ENCODE measurements at places on chromosomes 5 and 9. TPM values are rescaled to one million over a fixed set of nuclear protein-coding genes. Genes with fewer than 3 reads are reported as not detected.

The CBY3 gene
- total RNA-seq, result not detected

The DNAJB5 gene
- total RNA-seq, result 57.1 TPM

GRCh38 chr5:82526540-82526939 is 248.4 kb upstream of the RPS23 start:
- DNase-seq, result no peak

- DNase-seq, result no peak
Observed at GRCh38 chr9:107789001-107789700, 299.6 kb upstream of the KLF4 start.

DNA sequence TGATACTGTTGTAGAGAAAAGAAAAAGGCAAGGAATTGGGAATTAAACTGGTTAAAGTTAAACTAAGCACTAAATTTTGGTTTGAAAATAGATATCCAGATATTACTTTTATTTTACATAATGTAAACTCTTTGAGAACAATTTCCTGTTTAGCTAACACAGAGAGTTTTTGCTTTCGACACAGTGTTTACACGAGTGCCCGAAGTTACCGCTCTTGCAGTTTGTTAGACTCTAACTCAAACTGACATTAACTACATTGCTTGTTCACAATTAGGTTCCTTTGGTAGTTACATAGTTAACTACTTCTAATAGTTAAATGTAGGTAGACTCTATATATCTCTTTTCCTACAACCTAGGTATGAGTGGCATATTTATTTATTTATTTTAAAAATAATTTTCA is 117.1 kb upstream of the CHD1 start:
- no peak for DNase-seq

- no peak for DNase-seq
Observed at GRCh38 chr5:159746707-159747106, 169.6 kb upstream of the ADRA1B start.

The PLAC8L1 gene
- 0.82 TPM for total RNA-seq

GRCh38 chr9:128629852-128630545 is 26.6 kb downstream of the DYNC2I2 start:
- DNase-seq, result no peak

The ERCC8 gene
- total RNA-seq, result 31.8 TPM

GRCh38 chr5:40452874-40453624 is 226.7 kb upstream of the PTGER4 start:
- no peak for DNase-seq

DNA sequence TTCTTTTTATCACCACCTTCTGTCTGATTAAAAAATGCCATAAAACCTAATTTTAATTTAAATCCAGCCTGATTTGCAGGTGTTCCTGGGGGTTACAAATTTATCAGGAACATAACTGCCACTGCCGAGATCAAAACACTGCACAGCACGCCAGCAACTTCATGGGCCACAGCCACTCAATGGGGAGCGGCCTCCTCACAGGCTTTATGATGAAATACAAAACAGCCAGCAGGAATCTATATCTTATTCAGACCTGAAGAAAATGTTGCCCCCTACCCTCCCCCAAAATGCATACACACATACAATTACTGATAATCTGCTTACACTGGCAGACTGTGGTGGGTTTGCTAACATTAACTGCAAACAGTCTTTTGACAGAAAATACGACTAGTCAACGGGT is 151.7 kb upstream of the POU5F2 start:
- no peak for DNase-seq

GRCh38 chr5:41637869-41638268 is 127.5 kb upstream of the PLCXD3 start:
- DNase-seq, result no peak

GRCh38 chr5:116388564-116389258 is 185.9 kb downstream of the SEMA6A start:
- no peak for DNase-seq

The ECM2 gene
- 3.3 TPM for total RNA-seq

- DNase-seq, result no peak
Observed at GRCh38 chr5:107388141-107388861, 282.4 kb downstream of the EFNA5 start.

- no peak for DNase-seq
Observed at GRCh38 chr5:175146733-175147132, 297.2 kb downstream of the DRD1 start.

The PCDHGB1 gene
- 6.1 TPM for total RNA-seq

- DNase-seq, result no peak
Observed at GRCh38 chr9:130601100-130601499, 21.7 kb downstream of the FUBP3 start.

The TRPM3 gene
- total RNA-seq, result 18.8 TPM

GRCh38 chr5:7772141-7772540 is 78.8 kb downstream of the CFAP90 start:
- DNase-seq, result no peak

DNA sequence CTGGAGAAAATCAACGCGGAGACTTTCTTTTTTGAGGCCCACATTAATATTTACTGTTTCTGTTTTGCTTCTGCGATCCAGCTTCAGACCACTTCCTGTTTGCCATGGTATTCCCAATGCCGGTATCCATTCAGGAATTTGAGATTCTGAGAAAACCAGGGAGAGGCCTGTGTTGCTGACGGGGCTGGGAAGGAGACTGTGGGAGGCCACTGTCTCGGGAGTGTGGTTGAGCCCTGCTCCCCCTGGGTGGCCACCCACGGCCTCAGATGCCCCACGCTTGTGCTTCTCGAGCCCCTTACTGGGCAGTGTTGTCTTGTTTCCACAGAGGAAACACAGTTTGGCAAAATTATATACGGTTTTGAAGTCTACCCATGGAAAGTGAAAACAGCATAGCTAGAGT is 403.6 kb upstream of the IRX2 start:
- no peak for DNase-seq

GRCh38 chr9:137006116-137007003 is 10.0 kb upstream of the CLIC3 start:
- no peak for DNase-seq

DNA sequence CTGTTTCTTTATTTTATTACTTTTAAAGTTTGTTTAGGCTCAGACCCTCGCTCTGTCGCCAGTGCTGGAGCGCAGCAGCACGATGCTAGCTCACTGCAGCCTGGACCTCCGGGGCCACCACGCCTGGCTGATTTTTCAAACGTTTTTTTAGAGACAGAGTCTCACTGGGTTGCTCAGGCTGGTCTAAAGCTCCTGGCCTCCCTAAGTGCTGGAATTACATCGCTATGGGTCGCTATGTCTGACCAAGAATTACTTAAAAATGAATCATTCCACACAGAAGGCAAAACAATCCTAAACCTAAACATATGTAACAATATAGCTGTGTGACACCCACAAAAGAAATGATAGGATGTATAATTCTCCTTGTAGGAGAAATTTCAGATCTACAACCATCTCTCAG is 86.9 kb upstream of the SIMC1 start:
- DNase-seq, result no peak

- DNase-seq, result no peak
Observed at GRCh38 chr5:57937025-57937424, 454.4 kb upstream of the ACTBL2 start.

DNA sequence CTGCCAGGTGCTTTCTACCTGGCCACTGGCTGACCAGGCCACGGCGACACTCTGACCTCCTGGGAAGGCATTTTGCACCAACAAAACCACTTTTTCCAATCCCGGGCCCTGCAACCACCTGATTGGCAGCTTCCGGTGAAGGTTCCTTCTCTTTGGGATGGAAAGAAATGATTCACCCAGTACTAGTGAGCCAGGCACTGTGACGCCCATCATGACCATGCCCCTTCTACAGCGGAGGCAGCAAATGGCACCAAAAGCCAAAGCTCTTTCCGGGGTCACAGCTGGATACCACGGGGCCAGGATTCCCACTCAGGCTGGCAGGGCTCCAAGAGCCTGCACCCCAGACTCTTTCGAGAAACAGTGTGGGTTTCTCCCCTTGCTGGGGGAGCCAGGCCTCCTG is 4.7 kb downstream of the NOTCH1 start:
- DNase-seq, result no peak

GRCh38 chr5:43859309-43859708 is 256.3 kb downstream of the NNT start:
- no peak for DNase-seq

The CFAP90 gene
- 4.5 TPM for total RNA-seq

The LYRM7 gene
- total RNA-seq, result 30.2 TPM

GRCh38 chr5:75622564-75622963 is 11.3 kb downstream of the ANKDD1B start:
- DNase-seq, result no peak

DNA sequence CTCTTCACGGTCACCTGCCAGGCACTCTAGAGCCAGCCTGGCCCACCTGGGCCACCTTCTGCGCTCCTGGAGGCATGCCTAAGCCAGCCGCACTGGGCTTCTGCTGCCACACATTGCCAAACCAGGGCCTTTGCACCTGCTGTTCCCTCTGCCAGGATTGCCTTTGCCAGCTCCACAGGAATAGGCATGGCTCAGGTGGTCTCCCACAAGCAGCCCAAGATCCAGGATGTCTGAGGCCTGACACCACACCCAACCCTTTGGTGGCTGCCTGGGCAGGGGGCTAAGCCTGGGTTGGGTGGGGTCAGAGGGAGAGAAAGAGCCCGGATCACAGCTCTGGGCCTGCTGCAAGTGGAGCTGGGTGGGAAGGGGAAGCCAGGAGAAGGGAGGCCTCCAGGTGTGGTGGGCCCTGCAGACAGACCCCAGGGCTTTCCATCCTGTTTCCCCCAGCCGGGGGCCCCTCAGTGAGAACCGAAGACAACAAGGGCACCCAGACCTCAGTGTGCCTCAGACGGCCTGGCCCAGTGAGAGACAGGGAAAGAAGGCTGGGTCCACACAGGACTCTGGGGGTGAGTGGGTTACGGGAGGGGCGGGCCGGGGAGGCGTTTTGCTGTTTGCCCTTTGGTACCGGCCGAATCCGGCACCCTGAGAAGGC is 672 bp upstream of the SUSD3 start:
- DNase-seq, result no peak

GRCh38 chr5:27845248-27845647 is 806.9 kb upstream of the CDH9 start:
- DNase-seq, result no peak

The SPATA31C1 gene
- total RNA-seq, result not detected

The CCL19 gene
- not detected for total RNA-seq

DNA sequence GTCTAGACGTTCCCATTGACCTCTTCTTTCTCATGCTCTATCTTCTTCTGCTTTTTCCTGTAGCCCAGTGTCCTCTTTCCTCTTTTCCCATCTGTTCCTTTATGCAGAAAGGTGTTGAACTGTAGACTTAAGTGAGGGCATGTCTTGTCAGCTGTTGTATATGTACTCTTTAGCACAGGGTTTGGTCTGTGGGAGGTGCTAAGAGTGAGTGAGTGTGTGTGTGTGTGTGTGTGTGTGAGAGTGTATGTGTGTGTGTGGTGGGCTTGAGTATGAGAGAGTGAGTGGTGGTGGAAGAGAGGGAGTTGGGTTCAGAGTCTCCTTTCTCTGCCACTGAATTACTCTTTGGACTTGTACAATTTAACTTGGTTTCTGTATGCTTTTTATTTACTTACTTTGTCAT is 10.3 kb upstream of the ROPN1L start:
- DNase-seq, result no peak

DNA sequence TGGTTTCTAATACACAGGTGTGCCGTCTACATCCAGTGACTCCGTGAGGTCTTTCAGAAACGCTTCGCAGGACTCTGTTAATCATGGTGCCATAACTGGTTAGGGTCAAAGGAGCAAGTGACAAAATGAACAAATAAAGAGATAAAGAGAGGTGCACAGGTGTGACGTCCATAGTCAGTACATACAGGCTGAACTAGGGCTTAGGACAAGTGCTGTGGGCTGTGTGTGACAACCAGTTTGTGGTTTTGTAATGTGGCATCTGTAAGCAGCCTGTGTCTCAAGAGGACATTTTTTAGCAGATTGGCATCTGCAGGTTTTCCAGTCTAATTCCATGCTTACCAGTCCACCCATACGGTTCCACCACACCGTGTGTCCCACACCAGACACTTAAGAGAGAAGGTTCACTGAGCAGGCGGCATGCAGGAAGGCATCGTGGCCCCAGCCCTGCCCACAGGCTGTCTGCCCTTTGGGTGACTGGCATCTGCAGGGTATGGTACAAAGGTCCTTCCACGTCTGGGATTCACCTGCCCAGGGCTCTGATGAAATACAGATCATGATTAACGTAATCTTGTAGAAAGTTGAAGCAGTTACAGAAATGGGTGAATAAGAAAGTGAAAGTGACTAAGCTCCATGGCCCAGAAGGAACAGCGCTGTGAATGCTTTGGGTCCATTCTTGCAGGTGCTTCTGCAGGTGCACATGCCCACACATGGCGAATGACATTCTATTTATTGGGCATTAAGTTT is 26.9 kb downstream of the SRD5A1 start:
- DNase-seq, result no peak

DNA sequence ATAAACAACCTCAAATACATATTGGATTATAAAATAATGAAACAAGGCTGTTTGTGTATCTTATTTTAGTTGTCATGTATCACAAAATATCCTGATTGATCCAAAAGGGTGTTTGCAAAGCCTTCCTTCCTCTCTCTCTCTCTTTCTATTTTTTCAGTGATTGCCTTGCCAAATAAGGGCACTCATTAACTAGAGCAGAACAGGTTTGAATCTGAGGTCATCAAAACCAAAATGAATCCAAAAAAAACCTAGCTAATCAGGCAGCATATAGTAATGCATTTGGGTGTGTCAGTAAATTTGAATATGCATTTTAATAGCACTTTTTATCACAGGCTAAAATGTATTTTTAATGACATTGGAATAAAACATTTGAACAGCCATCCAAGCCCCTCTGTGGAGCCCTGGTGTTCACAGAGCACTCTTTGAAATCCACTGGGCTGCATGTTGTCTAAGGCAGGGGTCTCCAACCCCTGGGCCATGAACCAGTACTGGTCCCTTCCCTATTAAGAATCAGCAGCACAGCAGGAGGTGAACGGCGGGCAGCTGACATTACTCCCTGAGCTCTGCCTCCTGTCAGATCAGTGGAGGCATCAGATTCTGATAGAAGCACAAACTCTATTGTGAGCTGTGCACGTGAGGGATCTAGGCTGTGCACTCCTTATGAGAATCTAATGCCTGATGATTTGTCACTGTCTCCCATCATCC is 171.8 kb upstream of the RAI14 start:
- DNase-seq, result no peak

The JAK2 gene
- 58.7 TPM for total RNA-seq

- no peak for DNase-seq
Observed at GRCh38 chr5:135641734-135642487, 63.1 kb upstream of the CXCL14 start.

DNA sequence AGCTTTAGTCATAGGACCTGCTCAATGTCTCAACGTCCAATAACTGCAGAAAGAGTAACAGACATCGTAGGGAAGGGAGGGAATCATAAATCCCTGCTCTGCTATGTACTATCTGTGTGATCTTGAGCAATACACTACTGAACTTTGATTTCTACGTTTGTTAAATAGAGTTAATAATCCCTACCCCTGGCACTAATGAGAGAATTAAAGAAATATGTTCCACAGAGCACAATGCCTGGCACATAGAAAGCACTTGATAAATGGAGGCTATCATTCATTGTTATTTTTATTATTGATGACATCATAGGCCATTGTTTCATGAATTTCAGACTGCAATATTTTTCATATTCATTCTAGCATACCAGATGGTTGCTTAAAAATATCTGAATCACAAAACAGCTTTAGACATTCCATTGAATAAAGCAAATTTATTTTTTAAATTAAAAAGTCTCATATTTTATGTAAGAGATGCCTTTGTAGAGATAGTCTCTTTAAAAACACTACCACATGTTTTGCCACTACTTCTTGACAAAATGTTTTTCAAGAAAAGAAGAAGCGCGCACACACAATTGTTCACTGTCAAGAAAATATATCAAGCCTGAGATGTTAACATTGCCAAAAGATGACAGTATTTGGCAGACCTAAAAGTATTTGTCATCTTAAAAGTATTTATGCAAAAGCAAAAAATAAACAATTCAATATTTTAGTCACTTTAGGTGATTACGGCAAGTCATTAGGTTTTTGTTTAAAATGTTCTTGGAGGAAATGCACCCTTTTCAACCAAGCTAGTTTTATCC is 108.5 kb downstream of the EBF1 start:
- no peak for DNase-seq
